Aorta (tissue), 5 donors: ENCODE measurements at places on chromosomes 2 and 18. TPM values are rescaled to one million over a fixed set of nuclear protein-coding genes. Genes with fewer than 3 reads are reported as not detected.
A peak's percentile ranks its signal among the peaks of the same experiment; 100 is the strongest.

- no peaks in the 10 kb centered on the region for H3K4me1 ChIP-seq
- no peak for DNase-seq
- no peaks in the 10 kb centered on the region for H3K36me3 ChIP-seq
- no peak overlapping the region for H3K27ac ChIP-seq
- H3K27me3 ChIP-seq, result no peaks in the 10 kb centered on the region
Observed at GRCh38 chr2:105640246-105640645, 104.5 kb upstream of the NCK2 start.

DNA sequence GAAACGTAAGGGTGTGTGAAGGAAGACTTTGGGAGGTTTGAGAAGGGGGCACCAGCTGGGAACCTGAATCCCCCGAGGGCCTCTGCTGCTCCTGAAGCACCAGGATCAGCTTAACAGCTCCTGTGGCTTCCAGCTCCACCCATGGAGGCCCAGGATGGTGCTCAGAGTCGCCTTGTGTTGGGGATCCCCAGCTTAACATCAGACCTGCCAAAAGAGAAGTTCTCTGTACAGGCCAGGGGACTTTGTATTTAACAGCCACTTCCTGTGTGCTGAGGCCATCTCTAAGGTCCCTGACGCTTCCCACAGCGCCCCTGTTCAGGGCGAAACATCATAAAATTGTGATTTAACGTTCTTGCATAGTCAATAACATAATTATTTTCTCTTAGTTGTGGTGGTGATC lies 77.5 kb downstream of the NCK2 start:
- H3K36me3 ChIP-seq, result no peaks in the 10 kb centered on the region
- no peak overlapping the region for H3K27ac ChIP-seq
- no peaks in the 10 kb centered on the region for H3K4me1 ChIP-seq
- no peak overlapping the region for H3K4me3 ChIP-seq

- no peaks in the 10 kb centered on the region for H3K27me3 ChIP-seq
- H3K27ac ChIP-seq, result no peak overlapping the region
- H3K36me3 ChIP-seq, result no peaks in the 10 kb centered on the region
- DNase-seq, result peak; percentile 38
Observed at GRCh38 chr2:239540174-239540573, 139.4 kb upstream of the HDAC4 start.

GRCh38 chr2:3637311-3637675 lies 20.7 kb upstream of the ALLC start:
- no peaks in the 10 kb centered on the region for H3K36me3 ChIP-seq
- no peak overlapping the region for H3K4me3 ChIP-seq
- H3K27ac ChIP-seq, result no peak overlapping the region
- peak; percentile 12 for DNase-seq

GRCh38 chr2:24456599-24457556 lies 34.2 kb upstream of the NCOA1 start:
- DNase-seq, result peak; percentile 88
- H3K4me3 ChIP-seq, result no peak overlapping the region
- H3K4me1 ChIP-seq, result peaks cover 5% of the 10 kb centered on the region
- H3K36me3 ChIP-seq, result no peaks in the 10 kb centered on the region
- H3K27me3 ChIP-seq, result no peaks in the 10 kb centered on the region

Gene NCKAP1
- 207 TPM for total RNA-seq
